ENCODE measurements at places on chromosomes 11 and 22.
A peak's percentile ranks its signal among the peaks of the same experiment; 100 is the strongest.

GRCh38 chr11:16806791-16807190 is 68.3 kb downstream of the C11orf58 start:
- DNase-seq: peak; percentile 29

DNA sequence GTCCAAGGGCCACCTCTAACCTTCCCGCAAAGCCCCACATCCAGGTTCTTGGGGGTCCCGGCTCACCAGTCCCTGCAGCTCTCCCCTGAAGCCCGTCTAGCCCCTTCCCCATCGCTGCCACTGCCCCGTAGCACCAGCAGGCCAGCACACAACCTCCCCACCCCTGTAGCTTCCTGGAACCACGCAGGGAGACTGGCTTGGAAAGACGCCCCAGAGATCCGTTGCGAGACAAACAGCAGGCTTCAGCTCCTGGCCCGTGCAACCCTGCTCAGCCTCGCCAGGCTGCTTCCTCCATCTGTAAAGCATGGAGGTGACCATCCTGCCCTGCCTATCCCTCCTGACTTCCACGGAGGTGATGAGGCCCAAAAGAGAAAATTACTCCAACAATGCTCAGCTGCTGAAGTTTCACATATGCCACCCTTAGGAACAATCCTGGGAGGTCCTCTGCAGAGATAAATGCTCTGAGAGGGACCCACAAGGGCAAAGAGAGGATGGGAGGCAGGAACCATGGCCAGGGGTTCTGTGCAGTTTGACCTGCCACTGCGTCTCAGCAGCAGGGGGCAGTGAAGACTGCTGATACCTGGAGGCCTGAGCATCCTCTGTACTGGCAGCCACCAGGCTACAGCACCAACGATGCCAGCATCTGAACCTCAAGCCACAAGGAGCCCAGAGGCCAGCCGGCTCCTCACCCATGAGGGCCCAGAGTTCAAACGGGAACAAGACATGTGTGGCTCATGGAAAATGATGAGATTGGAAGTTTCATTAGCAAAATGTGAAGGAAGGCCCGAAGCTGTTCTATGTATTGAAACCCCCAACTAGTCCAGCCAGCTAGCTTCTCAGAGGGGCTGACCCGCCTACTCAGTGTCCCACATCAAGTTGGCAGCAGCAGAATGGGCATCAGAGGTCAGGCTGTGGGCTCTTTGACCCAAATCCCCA is 16.1 kb downstream of the DGCR2 start:
- no peak for DNase-seq

GRCh38 chr11:35632301-35632700 is 14.0 kb downstream of the FJX1 start:
- DNase-seq: peak; percentile 63

GRCh38 chr11:112213753-112214152 is 12.5 kb upstream of the PTS start:
- no peak for DNase-seq
